NCI-H1436 treated with DMSO at 0.1 percent for 48 hours (cell line): ENCODE measurements at places on chromosomes 6 and 20.

DNA sequence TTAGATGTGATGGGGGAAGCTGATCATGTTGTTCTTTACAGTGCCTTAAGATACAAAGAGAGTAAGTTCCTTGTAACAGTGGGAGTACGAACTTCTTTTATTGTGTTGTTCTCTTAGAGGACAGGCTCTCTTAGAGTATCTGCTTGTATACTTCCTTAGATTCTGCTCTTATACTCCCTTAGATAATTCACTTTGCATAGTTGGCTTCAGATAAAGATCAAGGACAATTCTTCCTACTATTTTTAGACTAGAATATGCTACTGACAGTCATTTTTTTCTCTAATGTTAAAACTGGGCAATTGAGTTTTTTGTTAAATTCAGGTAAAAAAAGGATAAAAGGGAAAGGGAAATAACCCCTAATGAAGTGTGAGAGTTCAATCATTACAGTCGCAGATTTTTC, 138.7 kb downstream of the MYB start:
- no peak for DNase-seq

DNA sequence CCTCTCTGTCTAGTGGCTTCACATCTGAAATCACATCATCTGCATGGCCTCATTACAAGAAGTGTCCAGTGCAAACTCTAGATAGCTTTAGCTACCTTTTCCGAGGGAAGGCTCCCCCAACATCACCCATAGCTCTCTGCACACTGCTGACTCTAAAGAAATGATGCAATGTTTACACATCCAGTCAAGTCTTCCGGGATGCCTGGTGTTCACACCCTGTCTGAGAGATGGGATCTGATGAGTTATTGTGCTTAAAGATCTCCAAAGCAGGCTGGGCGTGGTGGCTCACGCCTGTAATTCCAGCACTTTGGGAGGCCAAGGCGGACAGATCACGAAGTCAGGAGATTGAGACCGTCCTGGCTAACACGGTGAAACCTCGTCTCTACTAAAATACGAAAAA, 404.6 kb upstream of the IRAK1BP1 start:
- no peak for DNase-seq

GRCh38 chr6:100166956-100167355, 172.9 kb upstream of the MCHR2 start:
- no peak for DNase-seq

- no peak for DNase-seq
These were observed 11.3 kb downstream of the KDM1B start for GRCh38 chr6:18166312-18167036.

- DNase-seq, result no peak
These were observed 186.7 kb upstream of the CST7 start for GRCh38 chr20:24762371-24762770.

DNA sequence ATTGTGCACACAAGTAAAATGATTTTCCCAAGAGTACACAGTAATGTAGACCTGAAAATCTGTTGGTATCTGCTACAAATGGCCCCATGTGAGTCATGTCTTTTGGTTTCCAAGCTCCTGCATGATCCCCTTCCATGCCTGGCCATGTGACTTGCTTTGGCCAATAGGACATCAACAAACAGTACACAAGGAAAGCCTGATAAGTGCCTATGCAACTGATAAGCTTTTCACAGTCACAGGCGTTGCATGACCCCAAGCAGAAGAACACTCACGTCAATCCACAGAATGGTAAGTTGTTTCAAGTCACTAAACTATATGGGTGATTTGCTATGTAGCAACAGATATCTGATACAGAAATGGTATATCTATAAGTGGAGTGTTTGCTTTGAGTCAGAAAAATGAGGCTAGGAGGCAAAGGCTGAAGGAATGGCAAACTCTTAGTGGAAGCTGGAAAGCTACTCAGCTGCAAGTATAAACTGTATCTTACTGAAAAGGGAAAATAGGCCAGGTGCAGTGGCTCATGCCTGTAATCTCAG, 160.1 kb upstream of the BEND3 start:
- no peak for DNase-seq

DNA sequence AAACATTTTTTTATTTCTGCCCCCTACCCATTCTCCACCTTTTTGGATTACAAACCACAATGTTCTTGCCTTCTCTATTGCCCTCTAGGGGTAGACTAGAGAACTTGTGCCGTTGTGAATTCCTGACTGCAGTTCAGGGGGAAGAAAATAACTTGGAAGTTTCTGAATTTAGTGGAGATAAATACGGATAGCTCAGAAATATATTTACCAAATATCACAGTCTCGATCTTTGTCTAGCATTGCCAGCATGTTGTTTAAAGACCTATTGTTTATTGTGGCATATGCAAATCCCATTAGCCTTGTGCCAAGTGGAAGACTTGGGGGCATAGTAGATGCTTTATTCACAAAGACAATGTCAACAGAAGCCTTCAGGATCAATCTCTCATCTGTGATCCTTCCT, 154.1 kb upstream of the MMS22L start:
- no peak for DNase-seq

DNA sequence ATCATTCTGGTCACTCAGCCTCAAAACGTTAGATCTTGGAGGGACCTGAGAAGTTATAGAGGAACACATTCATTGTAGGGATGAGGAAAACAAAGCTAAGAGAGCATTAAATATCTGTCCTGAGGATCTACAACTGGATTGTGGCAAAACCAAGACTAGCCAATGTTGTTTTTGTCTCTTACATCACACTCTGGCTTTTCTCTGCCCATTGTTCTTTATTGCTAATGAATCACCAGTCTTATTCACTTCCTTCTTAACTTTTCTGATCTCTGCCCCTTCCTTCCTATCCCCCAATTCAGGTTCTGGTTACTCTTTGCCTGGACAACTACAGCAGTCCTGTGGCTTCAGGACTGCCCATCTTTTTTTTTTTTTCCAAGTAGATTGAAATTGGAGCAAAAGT, 57.0 kb upstream of the PREP start:
- DNase-seq, result no peak

GRCh38 chr20:53130795-53131194, 158.6 kb downstream of the TSHZ2 start:
- no peak for DNase-seq

DNA sequence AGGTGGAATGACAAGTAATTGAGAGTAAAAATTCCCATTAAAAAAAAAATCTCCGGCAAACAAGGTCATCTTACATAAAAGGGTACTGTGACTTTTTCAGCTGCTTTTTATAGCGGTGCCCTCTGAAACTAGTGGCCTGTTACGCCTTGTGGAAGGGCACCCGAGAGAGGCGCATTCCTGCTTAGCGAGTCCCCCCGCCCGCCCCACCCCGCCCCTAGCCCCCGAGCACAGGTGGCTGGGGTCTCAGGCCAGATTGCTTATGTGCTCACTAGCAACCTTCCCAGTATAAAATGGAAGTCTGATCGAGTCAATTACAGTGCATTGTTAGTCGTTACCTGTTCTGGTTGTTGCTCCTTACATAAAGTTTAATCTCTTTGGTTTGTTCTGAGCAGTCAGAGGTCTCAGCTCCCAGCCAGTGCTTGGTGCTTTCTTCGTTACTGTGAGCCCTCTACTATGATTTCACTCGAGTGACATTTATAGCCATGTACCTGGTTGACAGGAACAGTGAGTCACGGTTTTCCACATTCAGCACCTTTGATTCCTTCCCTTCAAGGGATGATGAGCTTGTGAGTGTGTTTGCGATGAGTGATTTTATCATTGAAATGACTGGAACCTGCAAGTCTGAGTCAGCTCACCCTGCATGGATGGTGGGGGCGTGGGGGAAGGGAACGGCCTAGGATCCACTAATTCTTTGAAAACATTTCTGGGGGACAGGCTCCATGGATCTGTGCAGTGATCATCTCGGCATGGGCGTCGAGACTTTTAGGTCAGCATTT, 47.6 kb downstream of the ZDHHC14 start:
- no peak for DNase-seq

- no peak for DNase-seq
These were observed 5.8 kb upstream of the TFAP2A start for GRCh38 chr6:10420546-10421157.

- DNase-seq, result no peak
These were observed 8.7 kb downstream of the TAF4 start for GRCh38 chr20:62056975-62057374.

DNA sequence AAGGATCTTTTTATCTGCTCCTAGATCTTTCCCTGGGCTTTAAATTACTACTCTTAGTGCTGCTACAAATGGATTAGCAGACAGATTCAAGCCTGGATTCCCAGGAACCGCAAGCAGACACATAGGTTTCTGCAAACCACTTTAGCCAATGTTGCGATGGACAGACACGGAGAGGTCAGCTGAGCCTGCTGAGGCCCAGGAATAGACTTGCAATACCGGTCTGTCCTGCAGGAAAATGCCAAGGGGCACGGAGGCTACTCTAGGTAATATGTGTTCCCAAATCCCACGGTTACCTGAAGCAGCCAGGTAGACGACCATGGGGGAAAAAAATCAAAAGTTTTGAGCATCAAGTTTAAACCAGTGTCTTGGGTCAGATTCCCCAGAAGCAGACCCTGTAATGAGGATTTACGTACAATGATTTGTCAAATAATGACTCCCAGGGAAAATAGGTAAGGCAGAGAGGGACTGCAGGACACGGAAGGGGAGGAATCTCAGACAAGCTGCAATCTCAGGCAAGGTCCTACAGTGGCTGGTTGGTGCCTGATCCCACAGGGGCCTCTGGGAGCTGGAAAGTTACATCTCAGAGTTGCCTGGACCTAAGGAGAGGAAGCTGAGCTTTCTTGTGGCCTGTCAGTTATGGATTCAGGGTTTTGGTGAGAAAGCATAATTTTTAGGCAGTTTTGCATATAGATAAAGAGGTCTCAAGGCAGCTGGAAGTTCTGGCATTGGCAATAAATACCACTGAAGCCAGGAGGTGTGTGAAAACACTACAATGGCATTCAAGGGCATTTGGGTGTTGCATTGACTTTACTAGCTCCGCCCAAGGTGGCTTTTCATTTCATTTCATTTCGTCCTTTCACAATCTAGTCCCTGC, 12.5 kb downstream of the OTOR start:
- DNase-seq, result no peak

GRCh38 chr20:7912551-7912950, 27.7 kb downstream of the HAO1 start:
- DNase-seq, result no peak

GRCh38 chr6:131163886-131164285, 28.6 kb downstream of the AKAP7 start:
- no peak for DNase-seq

DNA sequence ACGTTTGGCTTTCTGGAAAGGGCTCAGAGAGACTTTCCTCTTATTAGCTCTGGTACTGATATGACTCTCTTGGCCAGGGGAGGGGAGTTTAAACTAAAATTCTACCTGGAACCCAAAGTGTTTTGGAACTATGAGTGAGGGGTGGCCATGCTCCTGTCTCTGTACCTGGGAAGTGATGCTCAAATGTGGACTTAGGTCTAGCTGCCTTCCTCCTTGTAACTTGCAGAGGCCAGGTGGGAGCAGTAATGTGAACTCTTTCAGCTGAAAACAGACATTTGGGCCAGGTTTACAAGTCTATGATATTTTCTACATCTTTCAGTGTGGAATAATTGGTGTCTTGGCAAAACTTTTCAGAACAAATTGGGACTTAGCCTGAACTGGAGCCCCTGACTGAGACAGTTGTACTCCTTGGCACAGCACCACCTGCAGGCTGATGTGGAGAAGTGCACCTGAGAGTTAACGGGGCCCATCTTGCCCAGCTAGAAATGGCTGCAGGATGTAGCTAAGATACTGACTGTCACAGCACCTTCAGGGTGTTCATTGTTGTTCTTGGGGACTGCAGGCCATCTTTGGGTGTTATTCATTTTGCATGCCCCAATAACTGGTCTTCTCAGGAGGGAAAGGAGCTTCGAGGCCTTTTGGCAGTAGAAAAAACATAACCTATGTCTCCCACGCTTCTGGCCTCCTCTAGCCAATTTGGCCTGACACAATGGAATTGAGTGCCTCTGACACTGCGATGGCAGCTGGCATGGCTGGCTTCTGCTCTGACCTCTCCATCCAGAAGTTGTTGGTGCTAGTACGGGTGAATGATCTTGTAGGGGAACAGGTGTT, 37.1 kb downstream of the CD109 start:
- no peak for DNase-seq
